Thoracic aorta (tissue), 2 donors: ENCODE measurements at places on chromosomes 13 and 19. TPM values are rescaled to one million over a fixed set of nuclear protein-coding genes. Genes with fewer than 3 reads are reported as not detected.

The ZNF836 gene
- 29.3 TPM for total RNA-seq

The ZNF563 gene
- 7.9 TPM for total RNA-seq

The ERICH4 gene
- total RNA-seq, result not detected

The ZNF560 gene
- not detected for total RNA-seq

The ZBTB7A gene
- 91.9 TPM for total RNA-seq

The LILRB4 gene
- 8.5 TPM for total RNA-seq

The ZNF497 gene
- total RNA-seq, result not detected

The RDH8 gene
- total RNA-seq, result not detected

The ZBTB32 gene
- total RNA-seq, result not detected

The MBD3L3 gene
- not detected for total RNA-seq

The C1QTNF9B gene
- not detected for total RNA-seq

The CNOT3 gene
- 20.8 TPM for total RNA-seq
